B cell (primary cell): ENCODE measurements at places on chromosomes 13 and 19.

GRCh38 chr19:19134687-19135158 is 3.6 kb downstream of the TMEM161A start:
- peak; percentile 63 for DNase-seq

DNA sequence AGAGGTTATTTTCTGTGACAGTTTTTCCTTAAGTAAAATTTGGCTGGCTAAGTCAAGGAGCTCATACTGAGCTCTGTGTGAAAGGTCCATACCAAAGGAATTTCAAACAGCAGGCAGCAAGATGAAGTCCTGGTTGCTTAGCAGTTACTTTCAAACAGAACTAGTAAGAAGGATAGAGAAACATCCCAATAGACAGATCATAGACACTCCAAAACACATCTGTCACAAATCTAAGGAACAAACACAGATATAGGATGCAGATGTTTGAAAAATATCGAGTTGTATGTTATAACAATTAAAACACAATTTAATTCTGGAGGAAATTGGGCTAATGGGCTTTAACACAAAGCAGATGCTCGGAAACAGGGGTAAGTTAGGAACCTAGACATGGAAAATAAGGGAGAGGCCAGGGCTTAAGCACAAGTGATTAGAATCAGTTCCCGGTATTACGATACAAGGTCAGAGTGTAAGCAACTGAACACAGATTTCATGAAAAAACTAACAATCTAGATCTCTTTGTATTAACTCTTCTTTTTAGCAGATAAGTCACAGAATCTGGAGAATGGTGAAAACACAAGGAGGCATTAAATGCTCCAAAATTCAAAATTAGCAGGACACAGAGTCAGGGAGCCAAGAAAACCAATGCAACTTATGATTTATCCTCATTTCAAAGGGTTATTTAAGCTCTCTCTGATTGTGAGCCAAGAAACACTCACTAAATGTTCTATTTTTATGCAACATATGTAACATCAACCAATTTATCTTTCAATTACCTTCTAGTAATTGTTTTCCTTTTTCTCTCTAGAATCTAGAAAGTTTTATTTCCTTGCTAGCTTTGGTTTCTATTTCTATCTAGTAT is 1992.9 kb upstream of the PCDH20 start:
- DNase-seq: no peak

GRCh38 chr19:45645631-45646344 is 6.6 kb upstream of the EML2 start:
- DNase-seq: peak; percentile 89

DNA sequence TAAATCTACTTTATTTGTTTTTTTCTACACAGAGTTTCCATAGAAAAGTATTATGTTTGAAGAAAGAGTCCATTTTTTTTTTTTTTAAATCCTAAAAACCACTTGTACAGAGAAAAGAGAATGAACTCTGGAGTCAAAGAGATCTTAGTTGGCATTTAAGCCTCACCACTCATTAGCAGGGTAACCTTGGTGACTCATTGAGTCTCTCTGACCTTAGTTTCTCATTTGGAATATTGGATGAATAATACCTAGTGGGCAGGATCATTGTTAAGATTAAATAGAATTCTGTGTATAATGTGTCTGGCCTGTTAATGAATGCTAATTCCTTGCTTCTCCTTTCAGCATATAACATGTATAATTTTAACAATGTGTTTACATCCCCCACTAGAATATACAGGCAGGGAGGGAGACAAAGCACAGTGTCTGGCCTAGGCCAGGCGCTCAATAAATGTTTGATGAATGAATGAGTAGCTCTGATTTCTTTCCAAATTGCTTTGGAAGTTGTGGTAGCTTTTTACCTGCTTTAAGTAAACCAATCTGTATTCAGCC is 48.7 kb upstream of the MYCBP2 start:
- no peak for DNase-seq

DNA sequence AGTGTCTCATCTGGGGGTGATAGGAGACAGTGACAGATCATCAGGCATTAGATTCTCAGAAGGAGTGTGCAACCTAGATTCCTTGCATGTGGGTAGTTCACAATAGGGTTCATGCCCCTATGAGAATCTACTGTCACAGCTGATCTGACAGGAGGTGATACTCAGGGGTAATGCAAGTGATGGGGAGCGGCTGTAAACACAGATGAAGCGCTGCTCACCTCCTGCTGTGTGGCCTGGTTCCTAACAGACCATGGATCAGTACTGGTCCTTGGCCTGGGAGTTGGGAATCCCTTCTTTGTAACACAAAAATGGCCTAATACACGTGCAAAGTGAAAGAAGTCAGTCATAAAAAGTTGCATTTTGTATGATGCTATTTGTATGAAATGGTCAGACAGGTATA is 107.6 kb upstream of the TUBA3C start:
- no peak for DNase-seq

DNA sequence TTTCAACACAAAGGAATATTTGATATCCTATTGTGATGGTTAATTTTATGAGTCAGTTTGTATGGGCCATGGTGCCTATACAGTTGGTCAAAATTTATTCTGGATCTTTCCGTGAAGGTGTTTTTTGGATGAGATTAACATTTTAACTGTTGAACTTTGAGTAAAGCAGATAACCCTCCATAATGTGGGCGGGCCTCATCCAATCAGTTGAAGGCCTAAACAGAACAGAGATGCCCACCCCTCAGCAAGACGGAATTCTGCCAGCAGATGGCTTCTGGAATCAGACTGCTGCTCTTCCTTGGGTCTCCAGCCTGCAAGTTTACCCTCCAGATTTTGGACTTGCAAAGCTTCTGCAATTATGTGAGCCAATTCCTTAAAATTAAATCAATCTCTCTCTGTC is 16.0 kb downstream of the CSNK1A1L start:
- no peak for DNase-seq

DNA sequence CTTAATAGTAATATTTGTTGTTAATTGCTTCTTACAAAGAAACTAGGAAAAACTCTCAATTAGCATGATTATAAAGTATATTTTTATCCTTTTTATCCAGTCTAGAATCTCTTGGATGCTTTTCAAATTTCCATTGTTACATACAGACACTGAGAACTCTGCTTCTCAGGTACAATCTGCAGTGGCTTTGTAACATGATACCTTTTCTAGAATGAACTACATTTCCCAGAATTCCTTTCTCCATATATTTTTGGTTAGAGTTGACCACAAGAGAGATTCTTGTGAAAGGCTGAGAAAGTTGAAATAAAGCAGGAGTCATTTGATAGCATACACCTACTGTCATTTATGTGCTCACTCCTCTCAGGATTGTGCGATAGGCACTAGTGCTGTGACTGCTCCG is 148.6 kb downstream of the SLITRK6 start:
- DNase-seq: no peak

- DNase-seq: no peak
Measured at GRCh38 chr19:7867092-7867844, 6.9 kb downstream of the PRR36 start.

DNA sequence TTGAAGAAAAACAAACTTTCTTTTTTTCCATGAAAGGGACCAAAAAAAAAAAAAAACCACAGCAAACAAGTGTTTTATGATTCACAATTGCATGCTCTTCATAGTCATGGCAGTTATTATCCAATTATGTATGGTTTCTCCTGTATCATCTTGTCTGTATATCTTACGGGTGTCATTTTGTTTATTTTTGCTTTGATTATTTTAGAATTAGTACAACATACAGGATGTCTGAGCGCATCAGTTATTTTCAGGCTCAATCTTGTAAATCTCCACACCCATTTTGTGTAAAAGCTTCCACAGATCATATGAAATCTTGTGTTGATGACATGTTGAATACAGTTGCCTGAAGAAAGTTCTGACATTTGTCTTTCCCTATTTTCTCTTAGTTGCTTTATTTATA is 280.3 kb downstream of the KLF5 start:
- DNase-seq: no peak

DNA sequence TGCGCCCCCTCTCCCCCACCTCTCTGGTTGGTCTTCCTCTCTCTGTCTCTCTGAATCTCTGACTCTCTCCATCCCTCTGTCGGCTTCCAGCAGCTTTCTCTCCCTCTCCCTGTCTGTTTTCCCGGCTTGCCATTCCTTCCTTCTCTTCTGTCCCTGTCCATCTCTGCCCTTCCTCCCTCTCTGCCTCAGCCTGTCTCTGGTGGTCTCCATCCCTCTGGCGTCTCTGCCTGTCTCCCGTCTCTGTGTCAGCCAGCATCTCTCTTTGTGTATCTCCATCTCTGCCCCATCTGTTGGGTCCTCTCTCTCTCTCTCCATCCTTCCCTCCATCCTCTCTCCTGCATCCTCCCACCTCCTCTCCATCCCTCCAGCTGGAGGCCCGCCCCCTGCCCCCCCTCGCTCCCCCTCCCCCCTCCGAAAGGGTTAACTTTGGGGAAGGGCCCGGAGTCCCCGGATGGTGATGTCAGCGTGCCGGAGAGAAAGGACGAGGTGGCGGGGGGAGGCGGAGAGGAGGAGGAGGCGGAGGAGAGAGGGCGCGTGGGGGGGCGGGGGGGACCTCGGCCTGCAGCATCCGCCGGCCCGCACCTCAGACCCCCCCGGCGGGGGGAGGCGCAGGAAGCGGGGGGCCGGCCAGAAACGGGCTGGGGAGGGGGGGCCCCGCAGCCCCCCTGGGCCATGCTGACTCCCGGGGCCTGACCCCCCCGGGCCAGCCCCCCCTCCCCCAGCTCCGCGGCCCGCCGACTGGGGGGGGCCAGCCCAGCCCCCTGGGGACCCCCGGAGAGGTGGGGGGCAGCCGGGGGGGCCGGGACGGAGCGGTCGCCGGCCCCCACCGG is at the start of gene BRSK1:
Gene BRSK1, plus strand, starts transcription at position 450 of the 830 bp plus-strand sequence. CDS start 446 bp downstream, outside the sequence.
- DNase-seq: no peak

- DNase-seq: no peak
Measured at GRCh38 chr19:40754611-40755247, 3.7 kb downstream of the SNRPA start.

GRCh38 chr19:32018014-32018413 is 327.4 kb upstream of the ZNF507 start:
- DNase-seq: no peak

DNA sequence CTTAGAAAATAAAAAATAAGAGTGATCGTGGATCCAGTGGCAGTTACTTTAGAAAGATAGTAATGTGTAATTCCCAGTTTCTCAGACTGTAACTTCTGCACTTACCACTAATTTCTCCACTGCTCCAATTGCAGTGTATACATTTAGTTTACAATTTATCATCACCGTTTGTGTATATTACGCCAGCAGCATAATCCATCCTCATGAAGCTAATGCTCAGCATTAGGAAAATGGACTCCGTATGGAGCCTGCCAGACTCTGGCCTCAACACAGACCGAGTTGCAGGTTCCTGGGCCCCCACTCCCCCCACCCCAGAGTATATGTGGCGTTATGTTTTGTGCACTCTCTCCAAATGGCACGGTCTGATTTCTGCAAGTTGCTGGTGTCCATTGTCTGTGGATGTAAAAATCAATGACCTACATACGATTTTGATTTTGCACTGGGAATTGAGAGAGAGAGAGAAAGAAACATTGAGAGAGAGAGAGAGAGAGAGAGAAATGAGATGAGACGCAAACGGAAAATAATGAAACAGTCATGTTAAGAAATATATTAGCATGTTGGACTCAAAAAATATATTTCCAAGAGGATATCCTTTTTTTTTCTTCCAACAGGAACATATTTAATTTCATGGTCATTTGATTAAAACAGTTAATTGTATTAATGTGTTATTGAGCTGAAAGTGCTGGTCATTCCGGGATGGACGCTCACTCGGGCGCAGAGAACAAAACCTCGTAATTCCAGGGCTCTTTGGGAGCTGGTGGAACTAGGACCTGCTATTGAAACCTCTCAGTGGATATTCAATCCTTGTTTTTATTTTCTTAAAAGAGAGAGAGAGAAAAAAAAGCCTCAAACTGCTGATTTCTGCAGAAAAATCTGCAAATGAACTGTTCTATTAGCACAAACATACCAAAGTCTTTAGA is 278.8 kb downstream of the TSHZ3 start:
- no peak for DNase-seq

- DNase-seq: no peak
Measured at GRCh38 chr13:109778102-109778542, 8.3 kb downstream of the IRS2 start.

DNA sequence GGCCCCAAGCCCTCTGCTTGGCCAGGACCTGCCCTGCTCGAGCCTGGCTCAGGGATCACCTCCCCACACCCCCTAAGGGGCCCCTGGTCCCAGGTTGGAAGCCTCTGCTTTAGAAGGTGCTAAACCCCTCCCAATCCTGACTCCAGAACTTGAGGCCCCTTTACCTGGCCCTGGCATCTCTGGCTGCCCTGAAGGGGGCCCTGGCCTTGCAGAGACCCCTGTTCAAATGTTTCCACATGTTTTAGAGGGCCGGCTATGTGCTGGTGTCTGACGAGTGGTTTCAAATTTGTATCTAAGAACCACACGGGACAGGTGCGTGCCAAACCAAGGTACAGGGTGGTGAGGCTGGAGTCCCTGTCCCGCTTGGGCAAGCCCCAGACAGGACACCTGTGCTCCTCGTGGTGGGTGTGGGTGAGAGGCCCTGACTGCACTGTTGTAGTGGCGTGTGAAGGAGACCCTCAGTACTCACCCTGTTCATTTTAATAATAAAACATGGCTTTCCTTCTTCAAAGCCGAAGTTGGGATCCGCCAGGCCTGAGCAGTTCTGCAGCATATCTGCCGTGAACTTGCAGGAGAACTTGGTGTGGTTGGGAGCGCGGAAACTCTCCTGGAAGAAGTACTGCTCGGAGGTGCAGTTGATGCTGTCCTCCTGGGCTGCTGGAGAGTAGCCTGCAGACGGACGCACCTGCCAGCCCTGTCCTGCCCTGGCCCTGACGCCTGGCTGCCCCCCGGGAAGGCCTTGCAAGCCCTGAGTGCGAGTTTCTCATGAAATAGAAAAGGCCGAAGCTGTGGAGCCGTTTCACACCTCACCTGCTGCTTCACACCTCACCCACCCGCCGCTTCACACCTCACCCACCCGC is 5.4 kb downstream of the ATP4B start:
- no peak for DNase-seq

GRCh38 chr13:40159736-40160135 is 504.3 kb downstream of the COG6 start:
- no peak for DNase-seq

DNA sequence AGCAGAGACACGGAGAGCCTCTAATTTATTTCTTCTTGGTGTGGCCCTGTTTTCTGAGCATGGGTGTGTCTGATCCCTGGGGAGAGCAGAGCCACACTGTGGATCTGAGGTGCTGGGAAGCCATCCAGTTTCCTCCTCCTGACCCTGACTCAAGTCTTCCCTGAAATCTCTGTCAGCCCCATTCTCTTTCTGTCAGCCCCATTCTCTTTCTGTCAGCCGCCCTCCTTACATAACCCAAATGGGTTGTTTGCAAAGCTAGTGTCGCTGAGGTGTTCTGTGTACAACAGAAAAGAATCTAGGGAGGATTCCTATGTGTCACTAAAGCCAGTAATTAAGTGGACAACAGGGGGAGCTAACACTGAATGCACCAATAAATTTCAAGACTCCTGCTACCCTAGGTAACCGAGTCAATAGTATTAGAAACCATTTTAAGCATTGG is 50.2 kb downstream of the LRCH1 start:
- no peak for DNase-seq

- DNase-seq: no peak
Measured at GRCh38 chr13:98557937-98558792, 18.7 kb downstream of the STK24 start.
